ENCODE measurements at places on chromosomes 11 and 22. TPM values are rescaled to one million over a fixed set of nuclear protein-coding genes. Genes with fewer than 3 reads are reported as not detected.

- no peak overlapping the region for H3K27ac ChIP-seq
- no peaks in the 10 kb centered on the region for H3K36me3 ChIP-seq
These were observed 50.3 kb downstream of the PKNOX2 start for GRCh38 chr11:125214601-125215565.

DNA sequence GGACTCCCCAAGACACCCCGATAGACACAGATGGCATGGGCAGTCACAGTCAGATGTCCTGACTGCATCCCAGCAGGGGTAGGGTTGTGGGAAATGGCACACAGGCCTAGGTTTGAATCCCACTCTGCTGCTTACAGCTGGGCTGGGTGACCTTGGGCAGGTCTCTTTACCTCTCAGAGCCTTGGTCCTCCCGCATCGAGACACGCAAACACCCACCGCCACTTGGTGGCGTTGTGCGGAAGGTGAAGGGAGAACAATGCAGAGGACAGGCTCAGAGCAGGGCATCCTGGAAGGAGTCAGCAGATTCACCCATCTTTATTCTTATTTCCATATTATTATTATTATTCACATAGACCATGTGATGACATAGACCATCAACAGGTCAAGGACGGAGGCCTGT lies 140.5 kb downstream of the MIAT start:
- no peak for DNase-seq
- no peak overlapping the region for H3K27ac ChIP-seq

DNA sequence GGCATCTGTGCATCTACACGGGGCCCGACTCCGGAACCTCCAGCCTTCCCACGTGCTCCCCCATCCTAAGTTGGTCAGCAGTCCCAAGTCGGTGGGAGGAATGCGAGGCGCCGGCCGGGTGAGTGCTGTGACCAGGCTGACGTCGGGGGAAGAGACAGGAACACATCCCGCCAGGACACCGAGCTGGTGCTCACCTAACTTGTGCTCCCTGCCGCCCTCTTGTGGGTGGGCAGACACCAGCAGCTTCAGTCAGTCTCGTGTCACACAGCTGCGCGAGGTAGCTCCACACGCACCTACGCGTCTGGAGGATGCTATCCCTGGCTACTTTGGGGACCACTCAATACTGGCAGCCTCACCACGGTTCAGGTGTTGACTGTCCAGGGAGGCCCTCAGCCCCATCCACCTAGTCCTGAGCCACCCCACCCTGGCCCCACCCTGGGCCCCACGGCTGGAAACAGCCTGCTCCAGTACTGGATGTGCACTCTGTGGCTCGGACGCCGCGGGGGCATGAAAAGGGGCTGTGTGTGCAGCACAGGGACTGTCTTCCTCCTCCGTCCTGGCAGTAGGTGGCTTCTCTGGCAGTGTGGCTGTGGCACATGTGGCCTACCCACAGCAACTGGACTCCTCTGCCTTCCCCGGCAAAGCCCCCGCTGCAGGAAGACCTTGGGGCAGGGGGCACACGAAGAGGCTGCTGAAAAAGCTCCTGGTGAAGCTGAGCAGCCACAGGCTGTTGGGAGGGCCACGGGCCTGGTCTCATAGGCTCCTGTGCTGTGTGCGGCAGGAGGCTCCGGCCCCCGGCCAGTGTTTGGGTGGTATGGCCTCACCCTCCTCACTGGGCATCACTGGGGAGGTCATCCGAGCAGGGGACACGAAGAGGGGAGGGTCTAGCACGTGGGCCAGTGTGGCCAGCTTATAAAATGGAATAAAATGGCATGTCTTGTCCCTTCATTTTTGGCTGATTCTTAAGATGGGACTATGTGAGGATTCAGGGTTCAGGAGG lies 11.2 kb upstream of the BID start:
- no peaks in the 10 kb centered on the region for H3K27me3 ChIP-seq
- no peak for DNase-seq
- no peak overlapping the region for H3K4me3 ChIP-seq
- peaks cover 14% of the 10 kb centered on the region for H3K36me3 ChIP-seq
- no peak overlapping the region for H3K27ac ChIP-seq

DNA sequence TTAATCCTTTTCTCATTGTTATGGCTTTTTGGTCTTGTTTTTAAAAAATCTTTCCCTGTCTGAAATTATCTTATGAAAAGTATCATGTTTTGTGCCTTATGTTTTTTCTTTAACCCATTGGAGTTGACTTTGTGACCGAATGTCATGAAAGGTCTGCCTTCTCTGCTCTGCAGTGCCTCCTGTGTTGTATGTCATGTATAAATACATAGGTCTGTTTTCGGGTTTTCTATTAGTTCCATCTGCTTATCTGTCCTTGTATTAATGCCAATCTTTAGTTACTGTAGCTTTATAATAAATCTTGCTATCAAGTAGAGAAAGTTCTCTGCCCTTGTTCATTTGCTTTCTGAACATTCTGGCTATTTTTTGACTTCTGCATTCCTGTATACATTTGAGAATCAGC lies 73.0 kb downstream of the ZBTB44 start:
- H3K4me3 ChIP-seq: no peak overlapping the region
- H3K27ac ChIP-seq: no peak overlapping the region
- H3K36me3 ChIP-seq: peaks cover 4% of the 10 kb centered on the region
- no peaks in the 10 kb centered on the region for H3K4me1 ChIP-seq
- DNase-seq: no peak
- no peaks in the 10 kb centered on the region for H3K27me3 ChIP-seq

GRCh38 chr11:70046089-70046488 lies 32.0 kb upstream of the ANO1 start:
- no peak for DNase-seq
- no peak overlapping the region for H3K27ac ChIP-seq
- peaks cover 6% of the 10 kb centered on the region for H3K4me1 ChIP-seq
- peaks cover 6% of the 10 kb centered on the region for H3K27me3 ChIP-seq
- no peak overlapping the region for H3K4me3 ChIP-seq

DNA sequence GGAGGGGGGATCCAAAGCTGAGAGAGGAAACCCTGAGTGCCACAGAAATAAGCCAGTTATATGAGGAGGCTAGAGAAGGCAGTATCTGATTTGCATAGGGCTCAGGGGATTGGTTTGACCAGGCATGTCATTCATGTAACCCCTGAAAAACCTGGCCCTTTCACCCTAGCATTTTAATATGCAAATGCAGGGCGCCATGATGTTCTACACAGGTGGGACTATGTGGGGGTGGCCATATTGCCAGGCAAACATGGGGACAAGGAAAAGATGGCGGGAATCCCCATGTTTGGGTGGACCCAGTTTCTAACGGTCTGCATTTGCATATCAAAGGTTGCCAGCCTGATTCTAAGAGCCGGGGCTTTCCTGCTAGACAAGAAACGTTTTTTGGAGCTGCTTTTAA lies 27.2 kb downstream of the CSF2RB start:
- H3K36me3 ChIP-seq: no peaks in the 10 kb centered on the region
- H3K27ac ChIP-seq: no peak overlapping the region
- no peak overlapping the region for H3K4me3 ChIP-seq
- H3K27me3 ChIP-seq: no peaks in the 10 kb centered on the region
- H3K4me1 ChIP-seq: no peaks in the 10 kb centered on the region

DNA sequence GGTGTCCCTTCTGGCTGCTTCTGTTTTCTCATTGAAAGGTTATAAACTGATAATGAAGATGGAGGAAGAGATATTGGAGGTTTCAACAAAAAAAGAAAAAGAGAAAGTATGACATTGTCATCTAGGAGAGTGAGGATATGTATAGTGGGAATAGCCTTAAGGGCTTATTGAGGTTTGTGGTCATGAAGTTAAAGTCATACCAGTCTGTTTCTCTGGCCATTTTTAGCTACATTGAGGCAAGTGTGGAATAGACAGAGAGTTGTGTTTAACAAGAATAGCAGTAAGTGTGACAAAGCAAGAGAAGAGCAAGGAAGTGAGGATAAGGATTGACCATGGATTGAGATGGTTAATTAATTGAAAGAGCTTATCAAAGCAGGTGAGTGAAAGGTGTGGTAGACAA lies 110.4 kb downstream of the ELP4 start:
- no peaks in the 10 kb centered on the region for H3K27me3 ChIP-seq
- no peaks in the 10 kb centered on the region for H3K36me3 ChIP-seq
- H3K27ac ChIP-seq: no peak overlapping the region
- H3K4me1 ChIP-seq: no peaks in the 10 kb centered on the region
- no peak overlapping the region for H3K4me3 ChIP-seq

DNA sequence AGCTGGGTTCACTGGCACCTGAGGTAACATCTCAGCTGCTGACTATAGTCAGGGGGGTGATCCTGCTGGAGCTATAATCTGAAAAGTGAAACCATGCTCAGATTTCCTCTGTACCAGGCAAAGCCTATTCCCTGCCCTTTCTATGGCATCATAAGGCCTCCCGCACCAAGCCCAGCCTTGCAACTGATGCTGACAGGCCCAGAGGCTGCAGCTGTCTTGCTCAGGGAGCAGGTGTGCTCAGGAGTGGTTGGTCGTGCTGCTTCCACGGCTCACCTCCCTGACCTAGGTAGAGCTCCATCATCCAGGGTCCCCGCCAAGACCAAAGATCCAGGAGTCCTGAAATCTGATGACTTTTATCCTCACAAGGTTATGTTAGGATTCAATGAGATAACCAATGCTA lies 121.7 kb downstream of the FEZ1 start:
- no peaks in the 10 kb centered on the region for H3K36me3 ChIP-seq
- no peak overlapping the region for H3K27ac ChIP-seq
- no peaks in the 10 kb centered on the region for H3K4me1 ChIP-seq
- H3K27me3 ChIP-seq: peaks cover 22% of the 10 kb centered on the region

GRM5 gene
- polyA plus RNA-seq: not detected

THAP12 gene
- polyA plus RNA-seq: 24.9 TPM

CYTH4 gene
- polyA plus RNA-seq: 0.12 TPM

LYVE1 gene
- not detected for polyA plus RNA-seq

MMP13 gene
- not detected for polyA plus RNA-seq

IL18 gene
- polyA plus RNA-seq: 161 TPM

GAB4 gene
- polyA plus RNA-seq: not detected

Measured in keratinocyte (primary cell).